IMR-90 (cell line): ENCODE measurements at places on chromosomes 3 and 15. TPM values are rescaled to one million over a fixed set of nuclear protein-coding genes. Genes with fewer than 3 reads are reported as not detected.

The CDHR4 gene
- total RNA-seq, result not detected in 2 replicates

The CCDC39 gene
- total RNA-seq, result not detected in 2 replicates

The PLCH1 gene
- not detected in 2 replicates for total RNA-seq

The SLC28A2 gene
- not detected in 2 replicates for total RNA-seq

The GABRB3 gene
- total RNA-seq, result 0.54 and 0.56 TPM in 2 replicates

The ATP13A5 gene
- not detected in 2 replicates for total RNA-seq

The GRM7 gene
- not detected in 2 replicates for total RNA-seq

The TXNRD3 gene
- total RNA-seq, result 8.1 and 8.4 TPM in 2 replicates

The POC1A gene
- 8.3 and 10.6 TPM in 2 replicates for total RNA-seq

The SSUH2 gene
- total RNA-seq, result under 0.01 TPM in 1 of 2 replicates, not detected in the other

The ZCWPW2 gene
- total RNA-seq, result 0.18 and 0.56 TPM in 2 replicates

The KLHL40 gene
- not detected in 2 replicates for total RNA-seq

The LEKR1 gene
- 0.36 and 0.56 TPM in 2 replicates for total RNA-seq

The NMNAT3 gene
- total RNA-seq, result under 0.01 and 0.36 TPM in 2 replicates

The CHRM5 gene
- under 0.01 TPM in 2 replicates for total RNA-seq
